ENCODE measurements at places on chromosomes 11 and 22.

- DNase-seq, result no peak
Measured at GRCh38 chr11:27718863-27719545, 18.7 kb upstream of the BDNF start.

DNA sequence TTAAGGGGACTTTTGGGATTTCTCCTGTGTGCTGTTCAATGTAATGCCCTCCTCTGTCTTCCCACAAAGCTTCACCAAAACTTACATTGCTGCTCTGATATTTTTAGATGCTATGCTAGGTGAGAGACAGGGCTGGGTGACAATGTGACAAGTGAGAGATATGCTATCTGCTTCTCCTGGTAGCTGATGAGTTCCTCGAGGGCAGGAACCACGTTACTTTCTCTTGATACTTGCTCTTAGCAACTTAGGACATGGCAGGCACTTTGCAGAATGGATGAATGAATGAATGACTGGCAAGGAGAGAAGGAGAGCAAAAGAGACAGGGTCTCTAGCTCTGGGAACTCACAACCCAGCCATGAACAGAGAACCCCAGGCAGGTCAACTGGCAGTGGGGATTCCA, 115.4 kb downstream of the C11orf58 start:
- no peak for DNase-seq

DNA sequence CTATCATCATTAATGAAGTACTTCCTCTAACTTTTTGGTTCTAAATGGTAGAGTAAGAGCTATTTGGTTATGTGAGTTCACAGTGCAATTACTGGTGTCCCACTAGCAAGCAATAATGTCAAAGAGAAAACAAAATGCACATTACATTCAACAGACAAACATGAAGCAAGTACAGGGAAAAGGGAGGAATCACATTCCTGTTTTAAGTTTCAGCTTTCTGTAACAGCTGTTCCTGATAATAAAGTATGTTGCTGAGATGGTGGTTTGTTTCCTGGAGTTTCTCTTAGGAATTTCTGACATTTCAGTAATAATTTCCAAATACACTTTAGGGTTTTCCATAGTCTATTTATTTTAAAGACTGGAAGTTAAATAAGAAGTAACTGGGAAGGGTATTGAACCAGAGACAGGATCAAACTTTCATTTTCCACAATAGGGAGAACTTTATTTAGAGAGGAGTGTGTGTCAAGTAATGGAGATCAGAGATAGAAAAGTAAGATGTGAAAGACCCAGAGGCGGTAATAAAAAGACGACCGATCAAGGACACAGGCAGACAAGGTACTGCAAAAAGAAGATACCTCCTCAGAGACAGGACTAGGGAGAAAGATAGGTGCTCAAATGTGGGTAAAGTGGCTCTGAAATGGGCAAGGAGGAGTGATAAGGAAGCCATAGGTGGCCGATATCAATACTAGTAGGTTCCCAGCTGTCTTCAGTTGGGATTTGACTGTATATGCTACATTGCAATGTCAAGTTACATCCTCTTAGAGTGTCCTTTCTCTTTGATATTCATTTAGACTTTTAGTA, 20.8 kb upstream of the CLNS1A start:
- no peak for DNase-seq

DNA sequence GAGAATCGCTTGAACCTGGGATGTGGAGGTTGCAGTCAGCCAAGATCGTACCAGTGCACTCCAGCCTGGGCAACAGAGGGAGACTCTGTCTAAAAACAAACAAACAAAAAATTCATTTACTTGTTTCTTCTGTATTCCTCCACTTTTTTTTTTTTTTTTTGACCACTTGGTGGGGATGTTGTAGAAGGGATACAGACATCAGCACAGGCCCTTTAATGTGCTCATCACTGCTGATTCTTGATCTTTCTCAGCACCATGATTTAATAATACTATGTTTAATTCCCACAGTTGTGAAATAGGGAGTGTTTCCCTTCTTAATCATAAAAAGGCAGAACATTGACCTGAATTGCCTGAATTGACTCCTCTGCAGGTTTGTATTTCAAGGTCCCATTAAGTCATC, 4.5 kb downstream of the TTC9C start:
- DNase-seq, result peak; percentile 59

DNA sequence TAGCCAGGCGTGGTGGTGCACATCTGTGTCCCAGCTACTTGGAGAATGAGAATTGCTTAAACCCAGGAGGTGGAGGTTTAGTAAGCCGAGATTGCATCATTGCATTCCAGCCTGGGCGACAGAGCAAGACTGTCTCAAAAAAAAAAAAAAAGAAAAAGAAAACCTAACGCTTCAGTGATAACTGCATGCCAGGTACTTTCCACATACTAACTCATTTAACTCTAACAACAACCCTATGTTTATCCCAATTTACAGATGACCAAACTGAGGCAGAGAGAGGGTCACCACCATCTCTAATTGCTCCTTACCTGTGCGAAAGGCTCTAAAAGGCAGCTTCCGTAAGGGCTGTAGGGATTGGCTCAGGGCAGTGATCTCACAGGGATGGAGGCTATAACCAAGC, 11.6 kb downstream of the PISD start:
- DNase-seq, result peak; percentile 67

GRCh38 chr11:40491341-40491740, 968.1 kb downstream of the LRRC4C start:
- DNase-seq, result no peak

DNA sequence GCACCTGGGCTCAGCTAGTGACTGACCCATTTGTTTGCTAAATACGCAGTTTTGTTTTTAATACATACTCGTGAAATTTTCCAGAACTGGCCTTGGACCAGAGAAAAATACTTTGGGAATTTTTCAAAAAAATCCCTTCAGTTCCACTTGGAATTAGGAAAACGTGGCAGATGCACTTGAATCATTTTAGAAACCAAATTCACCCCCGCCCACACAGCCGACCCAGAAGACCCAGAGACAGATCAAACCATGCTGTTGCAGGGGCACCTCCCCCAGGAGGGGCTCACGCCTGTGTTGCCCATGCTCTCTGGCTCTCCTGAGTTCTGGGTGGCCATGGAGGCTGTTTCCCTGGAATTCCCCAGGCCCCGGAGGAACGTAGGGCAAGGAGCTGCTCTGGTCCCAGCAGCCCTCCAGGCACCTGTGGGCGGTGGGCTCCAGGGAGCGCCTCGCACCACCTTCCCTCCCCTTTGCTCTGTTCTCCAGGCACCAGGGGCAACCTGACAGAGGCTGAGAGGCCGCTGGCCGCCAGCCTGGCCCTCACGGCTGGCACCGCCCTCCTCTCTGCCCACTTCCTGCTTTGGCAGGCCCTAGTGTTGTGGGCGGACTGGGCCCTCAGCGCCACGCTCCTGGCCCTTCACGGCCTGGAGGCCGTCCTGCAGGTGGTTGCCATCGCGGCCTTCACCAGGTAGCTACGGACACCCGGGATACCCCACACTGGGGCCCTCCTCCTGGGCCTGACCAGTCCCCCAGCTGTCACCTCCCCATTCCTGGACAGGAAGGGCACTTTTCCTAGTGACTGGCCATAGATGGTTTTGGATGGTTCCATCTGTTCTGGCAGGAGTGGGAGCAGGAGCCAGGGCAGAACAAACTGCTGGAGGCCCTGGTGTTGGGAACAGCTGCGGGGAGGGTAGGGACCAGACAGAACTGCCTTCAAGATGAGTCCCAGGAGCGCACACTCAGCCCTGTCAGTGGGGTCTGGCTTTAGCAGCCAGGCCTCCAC, 3.3 kb upstream of the EPS8L2 start:
- peak; percentile 58 for DNase-seq

DNA sequence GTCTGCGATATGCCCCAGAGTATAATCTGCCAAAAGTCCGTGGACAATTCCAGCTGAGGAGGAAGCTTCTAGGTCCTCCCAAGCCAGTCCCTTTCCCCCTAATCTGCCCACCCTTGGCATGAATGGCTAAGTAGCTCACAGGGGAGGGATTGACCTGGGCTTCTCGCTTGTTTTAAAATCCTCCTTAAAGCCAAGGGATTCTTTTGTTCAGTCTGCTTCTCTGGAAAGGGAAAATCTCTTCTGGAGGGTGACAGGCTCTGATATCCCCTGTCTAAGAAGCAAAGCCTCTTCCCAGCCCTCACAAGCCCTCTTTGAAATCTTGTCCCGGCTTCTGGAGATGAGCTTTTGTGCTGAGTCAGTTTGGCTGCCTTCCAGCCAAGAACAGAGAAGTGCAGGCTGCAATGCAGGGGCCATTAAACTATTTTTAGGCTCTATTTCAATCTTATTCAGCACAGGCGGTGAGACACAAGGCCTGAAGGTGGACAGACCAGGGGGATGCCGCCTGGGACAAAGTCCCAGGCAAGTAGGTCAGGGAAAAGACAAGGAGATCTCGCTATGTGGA, 23.9 kb downstream of the NEFH start:
- no peak for DNase-seq

DNA sequence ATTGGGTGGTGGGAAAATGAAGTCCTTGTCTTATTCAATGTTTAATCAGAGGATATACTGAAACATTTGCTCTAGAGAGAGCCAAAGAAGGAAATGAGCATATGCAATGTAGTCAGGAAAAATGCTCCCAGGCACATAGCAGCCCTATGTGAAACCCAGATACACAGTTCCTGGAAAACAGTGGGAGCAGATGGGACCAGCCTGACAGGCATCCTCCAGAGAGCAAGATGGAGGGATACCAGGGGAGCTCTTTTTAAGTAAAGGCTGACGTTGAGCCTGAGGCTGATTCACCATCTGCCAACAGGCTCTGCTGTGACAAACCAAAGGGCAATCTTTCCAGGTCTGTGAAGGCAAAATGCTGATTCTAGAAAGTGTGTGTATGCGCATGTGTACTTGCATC, 559.4 kb upstream of the KIRREL3 start:
- DNase-seq, result no peak

GRCh38 chr11:35598254-35599125, 19.8 kb upstream of the FJX1 start:
- DNase-seq, result peak; percentile 51

- no peak for DNase-seq
Measured at GRCh38 chr11:79342236-79342635, 98.6 kb downstream of the TENM4 start.

DNA sequence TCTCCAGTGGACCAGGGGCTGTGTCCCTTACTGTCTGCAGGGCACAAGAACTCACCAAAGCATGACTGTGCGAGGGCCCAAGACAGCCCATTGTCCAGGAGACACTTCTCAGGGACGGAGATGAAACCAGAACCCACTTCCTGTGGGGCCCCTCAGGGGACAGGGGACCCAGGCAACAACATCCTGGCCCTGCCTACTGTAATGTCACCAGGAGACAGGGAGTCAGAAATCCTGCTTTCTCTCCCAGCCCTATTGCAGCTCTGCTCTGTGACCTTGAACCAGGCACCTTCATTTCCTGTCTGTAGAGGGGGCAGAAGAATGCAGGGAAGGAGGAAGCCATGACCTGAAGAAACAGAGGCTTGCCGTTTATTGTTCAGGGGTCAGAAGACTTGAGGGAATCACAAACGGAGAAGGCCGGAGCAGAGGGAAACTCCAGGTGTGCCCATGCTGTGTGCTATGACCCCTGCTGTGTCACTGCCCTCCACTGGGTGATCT, 98.0 kb downstream of the NAT10 start:
- DNase-seq, result no peak

GRCh38 chr22:38423512-38424503, 31.2 kb downstream of the KCNJ4 start:
- DNase-seq, result no peak

DNA sequence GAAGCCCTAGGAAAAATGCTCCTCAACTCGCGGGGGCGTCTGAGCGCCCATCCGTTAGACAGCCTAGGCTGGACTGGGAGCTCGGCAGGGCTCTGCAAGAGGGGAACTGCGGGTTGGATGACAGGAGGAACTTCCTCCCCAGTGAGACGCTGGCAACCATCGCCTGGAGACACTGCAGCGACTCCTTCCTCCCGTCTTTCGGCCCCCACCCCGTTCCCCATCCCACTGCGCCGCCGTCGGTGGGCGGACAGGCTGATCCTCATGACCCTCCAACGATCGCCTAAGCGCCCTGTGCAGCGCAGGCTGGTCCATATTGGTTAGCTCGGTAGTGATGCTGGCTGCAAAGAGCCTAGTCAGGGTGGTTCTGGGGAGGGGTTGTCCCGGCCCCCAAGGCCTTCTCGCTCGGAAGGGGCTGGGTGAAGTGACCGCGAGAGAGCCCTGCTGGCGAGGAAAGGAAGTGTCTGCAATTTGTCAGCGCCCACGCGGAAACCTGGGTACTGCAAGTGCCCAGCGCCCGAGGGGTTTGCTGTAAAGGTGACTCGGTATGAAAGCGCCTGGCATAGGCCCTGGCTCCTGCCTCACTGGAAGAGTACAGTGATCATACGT, 638 bp downstream of the NRGN start:
- DNase-seq, result peak; percentile 62

DNA sequence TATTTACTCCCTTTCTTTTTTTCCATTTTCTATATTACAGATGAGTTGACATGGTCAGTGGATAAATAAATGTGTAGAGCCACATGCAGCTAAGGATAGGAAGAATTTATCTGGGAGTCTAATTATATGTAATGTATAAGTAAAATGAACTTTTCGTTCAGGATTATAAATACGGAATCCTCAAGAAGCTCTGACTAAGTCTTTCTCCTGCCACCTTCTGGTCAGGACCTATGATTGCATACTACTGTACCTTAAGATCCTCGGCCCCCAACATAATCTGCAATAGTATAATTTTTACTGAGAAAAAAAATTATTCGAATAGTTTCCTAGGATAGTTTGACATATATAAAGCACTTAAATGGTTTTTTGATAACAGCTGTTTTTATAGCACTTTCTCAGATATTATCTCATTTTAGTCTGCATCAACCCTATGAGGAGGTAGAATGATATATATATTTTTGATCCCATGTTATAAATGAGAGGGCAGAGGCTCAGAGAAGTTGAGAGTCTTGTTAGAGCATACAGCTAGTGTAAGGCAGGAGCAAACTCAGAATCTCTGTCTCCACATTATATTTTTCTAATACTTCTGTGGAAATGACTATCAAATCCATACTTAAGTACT, 36.1 kb downstream of the CCDC90B start:
- DNase-seq, result peak; percentile 53

GRCh38 chr11:125305345-125305744, 140.8 kb downstream of the PKNOX2 start:
- DNase-seq, result no peak

DNA sequence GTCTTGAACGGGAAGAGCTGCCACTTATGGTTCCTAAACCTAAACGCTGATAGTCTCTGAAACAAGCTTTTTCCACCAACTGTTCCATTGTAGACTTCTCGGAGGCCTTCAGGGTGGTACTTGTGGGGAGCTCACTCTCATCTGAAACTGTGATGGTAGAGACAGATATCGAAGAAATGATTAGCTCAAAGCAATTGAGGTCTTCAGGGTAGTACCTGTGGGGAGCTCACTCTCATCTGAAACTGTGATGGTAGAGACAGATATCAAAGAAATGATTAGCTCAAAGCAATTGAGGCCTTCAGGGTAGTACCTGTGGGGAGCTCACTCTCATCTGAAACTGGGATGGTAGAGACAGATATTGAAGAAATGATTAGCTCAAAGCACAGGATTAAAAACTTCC, 175.7 kb downstream of the SWAP70 start:
- no peak for DNase-seq

DNA sequence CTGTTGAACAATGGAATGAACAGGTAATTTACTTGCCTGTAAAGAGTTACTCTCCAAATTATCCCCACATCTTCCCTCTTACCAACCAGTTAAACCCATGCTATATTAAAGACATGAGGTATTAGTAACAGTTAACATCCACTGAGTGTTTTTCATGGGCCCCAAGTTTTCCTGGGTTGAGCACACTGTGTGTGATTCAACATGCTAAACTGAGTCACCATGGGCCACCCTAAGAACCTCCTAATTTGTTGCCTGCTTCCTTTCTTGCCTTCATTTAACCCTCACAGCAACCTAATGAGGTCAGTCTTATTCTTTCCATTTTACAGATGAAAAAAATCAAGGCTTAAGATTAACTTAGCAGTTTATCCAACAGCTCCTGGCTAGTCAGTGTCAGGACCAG, 51.0 kb downstream of the GALNT18 start:
- no peak for DNase-seq

GRCh38 chr11:69395287-69395686, 86.2 kb upstream of the LINC01488 start:
- no peak for DNase-seq
